Stimulated activated CD8-positive, alpha-beta memory T cell treated with anti-CD3 and anti-CD28 coated beads, Interleukin-2, amount 100 ng/mL, for 48 hours (primary cell): ENCODE measurements at places on chromosomes 16 and 17.

DNA sequence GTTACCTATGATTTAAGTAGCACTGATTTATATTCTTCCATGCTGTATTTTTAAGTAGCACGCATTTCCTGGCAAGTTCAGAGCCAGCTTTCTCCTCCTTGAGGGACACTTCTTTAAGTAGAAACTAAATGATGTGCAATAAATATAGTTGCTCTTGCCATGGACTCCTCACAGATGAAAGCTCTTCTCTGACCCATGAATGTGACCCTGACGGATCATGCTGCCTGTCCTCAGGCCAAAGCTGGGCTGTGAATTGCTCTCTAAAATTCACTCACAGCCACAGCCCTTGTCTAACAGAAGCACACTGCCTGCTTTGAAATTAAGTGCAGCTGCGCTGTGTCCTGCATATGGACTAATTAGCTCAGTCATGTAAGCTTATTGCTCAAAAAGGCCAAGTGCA lies 438.8 kb downstream of the PMP22 start:
- no peak for DNase-seq

GRCh38 chr17:7530023-7530900 lies 18.6 kb upstream of the TNFSF12 start:
- DNase-seq: no peak

GRCh38 chr16:81061871-81062608 lies 15.0 kb downstream of the C16orf46 start:
- DNase-seq: no peak

DNA sequence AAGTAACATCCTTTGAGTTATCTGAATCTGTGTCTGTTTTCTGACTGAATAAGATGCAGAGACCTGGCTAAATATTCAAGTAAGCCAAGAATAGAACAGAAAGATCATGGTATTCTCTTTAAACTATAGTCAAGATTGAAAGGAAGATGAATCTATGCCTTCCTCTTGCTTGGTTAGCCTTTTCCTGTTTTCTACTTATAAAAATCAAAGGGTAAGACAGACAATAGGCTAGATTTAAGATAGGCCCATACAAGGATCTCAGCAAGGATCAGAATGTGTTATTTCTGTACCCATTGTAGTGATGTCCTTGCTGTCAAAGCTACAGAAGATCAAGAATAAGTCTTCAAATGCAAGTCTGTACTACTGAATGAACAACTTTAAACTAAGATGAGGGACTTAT lies 7.0 kb upstream of the CDR2 start:
- no peak for DNase-seq

DNA sequence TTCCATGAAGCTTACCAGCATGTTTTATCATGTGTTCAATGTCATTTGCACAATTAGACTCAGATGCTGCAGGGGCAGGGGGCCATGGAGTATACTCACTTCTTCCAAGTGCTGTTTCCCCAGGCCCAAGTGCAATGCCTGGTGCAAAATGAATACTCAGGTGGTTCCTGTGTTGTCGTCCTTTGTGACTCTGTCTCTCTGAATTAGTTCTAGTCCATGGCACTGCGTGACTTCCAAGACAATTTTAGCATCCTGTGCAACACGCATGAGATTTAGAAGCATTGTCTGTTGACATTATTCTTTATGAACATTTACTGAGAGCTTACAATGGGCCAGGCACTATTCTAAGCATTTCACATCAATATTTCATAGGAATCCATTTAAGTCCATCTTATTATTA lies 769.7 kb upstream of the RBFOX1 start:
- no peak for DNase-seq

GRCh38 chr16:49464877-49465504 lies 91.4 kb downstream of the C16orf78 start:
- no peak for DNase-seq

GRCh38 chr17:31580706-31581490 lies 189.4 kb downstream of the RAB11FIP4 start:
- DNase-seq: no peak

DNA sequence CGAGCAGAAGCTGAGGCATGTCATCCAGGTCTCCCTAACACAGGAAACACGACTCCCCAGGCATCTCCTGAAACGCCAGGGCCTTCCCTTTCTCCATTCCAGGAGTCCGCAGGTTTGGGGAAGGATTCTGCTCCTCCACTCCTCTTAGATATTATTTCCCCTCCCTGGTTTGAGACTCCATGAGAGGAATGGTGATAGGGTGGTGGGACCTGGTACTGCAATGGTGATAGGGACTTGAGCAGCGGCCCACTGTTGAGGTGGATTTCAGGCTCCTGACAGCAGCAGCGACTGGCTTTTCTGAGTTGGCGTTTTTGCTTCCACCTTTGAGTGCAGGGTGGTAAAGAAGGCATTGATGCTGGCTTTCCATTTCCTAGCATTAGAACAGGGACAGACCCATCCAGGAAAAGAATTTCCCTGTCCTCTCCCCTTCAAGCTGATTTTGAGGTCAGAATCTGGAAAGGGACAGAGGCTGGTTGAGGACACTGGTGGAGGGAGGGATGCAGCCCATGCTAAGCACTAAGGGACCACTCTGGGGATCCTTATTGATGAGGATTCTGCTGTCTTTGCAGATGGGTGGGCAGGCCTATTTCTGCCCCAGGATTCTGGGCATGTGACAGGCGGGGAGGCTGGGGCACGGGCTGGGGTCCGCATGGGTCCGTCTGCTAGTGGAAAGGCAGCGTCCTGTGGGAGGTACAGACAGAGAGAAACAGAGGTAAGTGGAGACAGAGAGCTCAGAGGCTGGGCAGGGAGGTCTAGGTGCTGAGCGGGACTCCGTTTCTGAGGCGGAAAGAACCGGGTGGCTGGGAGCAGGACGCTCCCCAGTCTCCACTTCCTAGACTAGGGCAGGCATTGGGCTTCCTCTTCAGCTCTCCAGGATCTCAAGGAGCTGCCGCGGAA lies 1.3 kb upstream of the TBX4 start:
- DNase-seq: no peak

DNA sequence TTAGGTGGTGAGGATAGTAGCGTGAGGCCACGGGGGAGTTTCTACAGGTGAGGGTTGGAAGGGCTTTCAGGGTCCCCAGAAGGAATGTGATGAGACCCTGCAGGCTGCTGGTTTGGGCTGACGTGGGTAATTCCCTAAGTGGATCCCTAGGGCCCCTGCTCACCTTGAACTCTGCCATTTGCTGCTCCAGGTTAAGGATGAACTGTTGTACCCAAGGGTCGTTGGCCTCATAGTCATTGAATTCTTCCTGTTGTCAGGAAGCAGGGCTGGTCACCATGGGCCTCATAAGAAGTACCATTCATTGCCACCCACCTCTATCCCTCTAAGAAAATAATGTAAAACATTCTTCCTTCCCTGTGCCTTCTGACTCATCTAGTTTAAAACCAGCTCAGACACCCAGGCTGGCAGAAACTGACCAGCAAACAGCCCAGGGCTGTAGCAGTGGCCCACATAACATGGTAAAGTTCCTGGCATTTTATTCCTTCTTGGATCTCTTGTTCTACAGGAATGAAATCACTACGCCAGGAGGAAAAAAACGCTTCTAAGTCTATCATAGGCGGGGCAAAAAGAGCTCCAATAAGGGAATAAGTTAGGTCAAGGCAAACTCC lies 27.6 kb downstream of the FCSK start:
- no peak for DNase-seq

DNA sequence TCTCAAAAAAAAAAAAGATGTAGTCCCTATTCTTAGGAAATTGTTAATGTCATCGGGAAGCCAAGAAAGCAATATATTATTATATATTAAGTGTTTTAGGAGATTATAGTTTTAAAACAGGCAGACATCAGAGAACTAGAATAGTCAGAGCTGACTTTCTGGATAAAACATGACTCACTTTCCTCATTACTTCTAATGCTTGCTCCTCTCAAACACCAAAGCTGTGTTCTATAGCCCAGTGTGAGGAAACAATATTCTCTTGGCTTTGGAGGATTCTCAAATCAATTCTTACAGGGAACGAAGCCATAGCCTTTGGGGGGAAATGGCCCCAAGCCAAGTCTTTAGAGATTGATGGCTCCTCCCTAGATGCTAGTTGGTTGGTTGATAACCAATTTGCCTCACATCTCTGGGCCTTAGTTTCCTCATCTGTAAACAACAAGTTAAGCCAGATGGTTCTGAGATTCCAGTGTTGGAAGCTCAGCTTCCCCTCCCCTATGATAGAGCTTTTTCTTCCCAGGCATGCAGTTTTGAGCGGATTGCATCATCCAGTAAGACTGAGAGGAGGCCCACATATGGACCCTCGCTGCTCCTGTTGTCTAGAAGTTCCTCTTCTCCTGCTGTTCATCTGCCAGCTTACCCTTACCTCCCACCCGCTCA lies 12.4 kb downstream of the NMT1 start:
- no peak for DNase-seq

DNA sequence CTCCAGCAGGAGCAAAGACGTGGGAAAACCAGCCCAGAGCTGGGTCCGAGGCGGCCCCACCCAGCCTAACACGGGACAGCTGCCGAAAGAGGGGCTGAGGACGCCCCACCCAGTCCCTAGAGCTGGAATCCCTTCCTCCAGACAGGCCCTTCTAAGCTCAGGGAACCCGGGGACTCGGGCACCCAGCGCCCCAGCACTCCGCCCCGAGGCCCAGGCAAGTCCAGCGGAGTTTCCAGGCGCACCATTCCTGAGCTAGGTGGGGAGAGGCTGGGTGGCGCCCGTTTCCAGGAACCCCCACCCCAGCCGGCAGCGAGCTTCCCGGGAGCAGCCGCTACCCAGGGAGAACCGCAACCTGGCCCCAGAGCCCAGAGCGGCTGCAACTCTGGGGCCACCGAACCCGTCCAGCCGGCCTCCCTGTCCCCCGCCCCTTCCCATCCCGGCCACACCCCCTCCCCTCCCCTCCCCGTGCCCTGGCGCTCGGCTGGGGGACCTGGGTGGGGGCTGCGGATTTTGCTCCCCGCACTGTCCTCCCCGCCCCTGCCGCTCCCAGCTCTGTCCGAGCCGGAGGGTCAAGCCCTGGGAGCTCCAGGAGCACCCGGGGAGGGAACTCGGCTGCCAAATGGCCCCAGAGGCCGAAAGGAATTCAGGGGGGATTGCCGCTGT lies 536 bp downstream of the TMC6 start:
- DNase-seq: no peak

DNA sequence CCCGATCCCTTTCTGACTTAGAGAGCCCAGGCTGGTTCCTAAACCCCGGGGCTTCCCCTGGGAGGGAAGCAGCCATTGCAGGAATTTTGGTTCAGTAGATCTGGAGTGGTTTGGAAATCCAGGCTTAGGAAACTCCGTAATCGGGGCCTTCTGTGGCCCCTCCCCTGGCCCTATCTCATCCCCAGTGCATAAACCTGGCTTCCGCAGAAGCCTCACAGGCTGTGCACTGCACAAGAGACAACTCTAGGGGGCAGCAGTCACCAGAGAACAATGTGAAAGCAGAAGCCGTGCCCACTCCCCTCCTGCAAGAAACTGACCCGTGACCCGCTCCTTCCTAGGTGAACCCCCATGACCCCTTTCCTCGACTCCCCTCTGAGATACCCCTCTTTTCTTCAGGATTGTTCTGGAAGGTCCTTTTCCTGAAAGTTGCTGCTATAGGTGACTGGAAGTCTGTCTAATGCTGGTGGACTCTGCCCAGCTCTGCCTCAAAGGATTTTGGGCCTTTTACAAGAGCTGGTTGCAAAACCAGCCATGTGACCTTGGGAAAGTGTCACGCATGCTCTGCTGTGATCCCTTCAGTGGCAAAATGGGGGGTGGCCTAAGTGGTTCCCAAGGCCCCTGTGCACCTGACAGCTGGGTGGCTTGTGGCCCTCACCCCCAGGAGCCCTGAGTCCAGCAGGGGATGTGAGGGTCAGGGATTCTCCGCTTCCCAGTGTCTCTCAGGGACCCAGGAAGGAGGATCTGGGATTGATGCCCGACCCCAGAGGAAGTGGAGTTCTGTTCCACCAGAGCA lies 14.4 kb downstream of the GUCY2D start:
- peak; percentile 24 for DNase-seq

GRCh38 chr17:71461498-71462169 lies 659.2 kb upstream of the SOX9 start:
- DNase-seq: no peak

- no peak for DNase-seq
Measured at GRCh38 chr17:75390982-75391381, 14.5 kb downstream of the GRB2 start.

GRCh38 chr16:35598696-35599332 lies 2139.4 kb downstream of the TP53TG3F start:
- DNase-seq: no peak

DNA sequence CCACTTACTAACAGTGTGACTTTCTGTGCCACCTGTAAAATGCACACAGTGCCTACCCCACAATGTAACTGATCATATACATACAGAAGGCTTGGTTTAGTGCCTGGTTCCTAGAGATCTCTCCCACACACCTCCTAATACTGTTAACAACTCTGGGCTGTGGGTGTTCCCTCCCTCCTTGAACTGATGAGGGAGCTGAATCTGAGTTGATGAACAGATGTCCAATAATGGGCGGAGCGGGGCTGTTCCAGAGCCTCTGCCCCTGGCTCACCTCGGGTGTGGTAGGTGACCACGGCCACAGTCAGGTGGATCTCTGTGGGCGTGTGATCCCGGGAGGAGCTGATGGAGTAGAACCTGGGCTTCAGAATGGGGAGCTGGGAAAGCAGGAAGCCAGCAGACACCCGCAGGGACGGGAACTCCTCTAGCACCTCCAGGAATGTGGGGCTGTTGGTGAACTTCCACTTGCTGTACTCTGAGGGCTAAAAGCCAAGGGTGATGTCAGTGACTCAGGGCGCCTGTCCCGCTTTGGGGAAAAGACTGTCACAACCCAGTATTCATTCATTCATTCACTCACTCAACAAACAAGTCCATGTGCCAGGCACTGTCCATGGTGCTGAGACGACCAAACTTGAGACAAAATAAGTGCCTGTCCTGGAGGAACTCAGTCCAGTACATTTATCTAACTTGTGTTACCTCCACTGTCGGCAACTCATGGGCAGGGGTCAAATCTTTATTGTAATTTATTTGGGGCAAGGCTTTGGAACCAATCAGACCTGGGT lies 37.6 kb downstream of the NOS2 start:
- DNase-seq: peak; percentile 5

DNA sequence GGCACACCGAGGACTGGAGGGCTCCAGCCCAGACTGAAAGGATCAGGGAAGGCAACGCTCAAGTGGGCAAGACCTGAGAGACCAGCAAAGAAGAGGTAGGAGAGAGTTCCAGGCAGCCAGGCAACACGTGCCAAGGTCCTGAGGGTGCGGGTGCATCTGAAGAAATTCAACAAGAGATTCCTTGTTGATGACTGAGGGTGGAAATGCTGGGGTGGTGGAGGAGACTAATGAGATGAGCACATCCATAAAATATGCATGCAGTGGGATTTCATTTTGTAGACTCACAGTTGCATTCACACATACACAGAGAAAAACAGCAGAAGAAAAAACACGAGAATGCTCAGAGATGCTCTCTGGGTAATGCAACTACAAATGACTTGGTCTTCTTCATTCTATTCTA lies 154.8 kb upstream of the FOXF1 start:
- DNase-seq: no peak

DNA sequence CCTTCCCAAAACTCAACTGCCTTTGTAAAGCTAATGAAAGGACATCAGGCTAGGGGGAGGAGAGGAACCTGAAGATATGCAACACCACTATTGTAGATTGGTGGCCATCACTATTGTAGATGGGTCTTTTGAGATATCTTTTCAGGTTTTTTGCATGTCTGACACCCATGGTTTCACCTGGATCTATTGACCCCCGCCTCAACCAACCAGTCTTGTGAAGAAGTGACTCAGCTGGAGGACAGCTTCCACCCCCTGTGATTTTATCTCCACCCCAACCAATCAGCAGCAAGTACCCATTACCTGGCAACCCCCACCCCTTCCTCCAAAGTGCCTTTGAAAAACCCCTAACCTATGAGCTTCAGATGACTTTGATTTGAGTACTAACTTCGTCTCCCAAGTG lies 382.6 kb upstream of the GOT2 start:
- DNase-seq: no peak
